GF-D8 (cell line): ENCODE measurements at places on chromosomes 16 and 17.

DNA sequence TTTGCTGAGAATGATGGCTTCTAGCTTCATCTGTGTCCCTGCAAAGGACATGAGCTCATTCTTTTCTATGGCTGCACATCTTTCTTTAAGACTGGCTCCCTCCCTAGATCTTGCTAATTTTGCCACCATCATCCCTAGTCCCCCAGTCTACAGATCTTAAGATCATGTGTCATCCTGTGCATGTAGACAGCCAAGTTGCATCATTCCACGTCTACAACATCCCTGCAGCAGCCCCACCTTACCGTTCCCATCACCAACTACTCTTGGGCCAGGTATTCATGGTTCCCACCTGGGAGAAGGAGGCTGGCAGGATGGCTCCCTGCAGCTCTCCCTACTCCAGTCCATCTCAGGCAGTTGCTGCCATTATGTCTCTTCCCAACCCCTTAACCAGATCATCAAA lies 12.3 kb downstream of the CPPED1 start:
- no peak for DNase-seq

DNA sequence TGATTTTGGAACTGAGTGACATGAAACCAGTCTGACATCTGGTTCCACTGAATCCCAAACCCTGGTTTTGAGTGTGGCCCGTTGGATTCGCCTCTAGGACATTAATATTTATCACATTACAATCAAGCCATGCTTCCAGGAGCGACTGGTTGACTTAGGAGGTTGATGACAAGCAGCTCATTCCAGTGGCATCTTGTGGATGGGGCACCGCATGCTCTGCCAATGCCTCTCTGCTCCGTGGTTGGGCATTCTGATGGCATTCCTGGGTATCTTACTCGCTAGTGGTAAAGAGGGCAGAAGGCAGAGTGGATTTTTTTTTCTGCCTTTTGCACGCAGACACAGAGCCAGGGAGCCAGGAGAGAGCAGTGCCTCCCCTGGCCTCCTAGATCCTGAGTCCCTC lies 31.4 kb downstream of the CACNG4 start:
- no peak for DNase-seq

DNA sequence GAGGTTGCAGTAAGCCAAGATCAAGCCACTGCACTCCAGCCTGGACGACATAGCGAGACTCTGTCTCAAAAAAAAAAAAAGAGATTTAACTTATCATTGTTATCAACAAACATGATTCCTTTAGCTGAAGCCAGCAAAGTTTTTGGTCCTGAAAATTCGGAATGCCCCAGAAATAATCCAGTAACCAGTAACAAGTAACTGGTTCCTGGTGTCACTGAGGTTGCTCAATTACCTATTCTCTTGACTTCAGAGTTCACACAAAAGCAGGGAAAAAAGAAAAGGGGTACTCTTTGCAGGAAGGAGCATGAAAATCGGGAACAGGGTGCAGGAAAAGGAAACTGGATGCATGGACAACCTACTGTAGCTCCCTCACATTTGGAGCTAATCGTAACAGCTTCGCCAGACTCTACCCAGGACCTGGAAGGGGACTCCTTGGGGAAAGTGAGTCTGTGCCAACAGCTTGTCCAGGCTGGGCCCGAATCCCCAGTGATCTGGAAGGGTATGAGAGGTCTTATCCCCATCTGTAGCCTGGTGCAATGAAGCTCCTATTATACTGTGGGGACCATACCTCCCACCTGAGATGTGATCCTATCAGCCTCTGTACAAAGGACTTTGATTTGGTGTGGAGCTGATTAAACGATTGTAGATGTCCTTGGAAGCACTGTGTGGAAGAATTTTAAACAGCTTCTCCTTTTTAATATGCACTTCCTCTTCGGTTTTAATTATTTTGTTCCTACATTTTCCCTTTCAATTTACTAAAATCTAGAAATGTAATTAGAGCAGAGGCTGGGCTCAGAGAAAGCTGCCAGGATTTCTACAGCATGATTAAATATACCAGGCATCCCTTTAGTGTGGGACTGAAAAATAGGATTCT lies 3.4 kb upstream of the SPOP start:
- DNase-seq = no peak

DNA sequence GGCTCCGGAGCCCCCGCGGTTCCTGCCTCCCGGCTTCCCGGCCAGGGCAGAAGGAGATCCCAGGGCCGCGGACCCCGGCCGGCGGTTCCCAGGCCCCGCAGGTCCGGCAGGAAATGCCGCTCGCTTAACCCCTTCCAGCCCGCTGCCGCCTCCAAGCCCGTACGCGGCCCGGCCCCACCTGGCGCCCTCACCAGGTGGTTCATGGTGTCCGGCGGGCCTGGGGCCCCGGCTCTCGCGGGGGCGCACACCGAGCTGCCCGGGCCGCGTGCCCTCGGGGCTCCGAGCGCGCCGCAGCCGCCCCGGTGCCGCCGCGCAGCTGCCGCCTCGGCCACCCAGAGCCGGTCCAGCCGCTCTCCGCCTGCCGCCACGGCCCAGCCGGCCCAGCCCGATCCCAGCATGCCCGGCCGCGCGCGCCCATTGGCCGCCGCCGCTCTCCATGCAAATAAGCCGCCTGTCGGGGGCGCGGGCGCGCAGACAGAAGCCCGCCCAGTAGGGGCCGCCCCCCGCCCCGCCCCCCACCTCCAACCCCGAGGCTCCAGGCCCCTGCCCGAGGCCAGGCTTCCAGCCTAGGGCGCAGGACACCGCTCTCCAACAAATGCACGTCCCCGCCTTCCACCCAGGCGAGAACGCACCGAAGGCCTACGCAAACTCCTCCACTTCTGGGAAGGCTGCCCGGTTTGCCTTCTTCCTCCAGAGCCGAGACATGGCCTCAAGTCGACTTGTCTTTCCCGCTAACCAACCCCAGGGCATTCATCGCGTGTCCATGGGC lies at the start of gene BCAR1:
TSS of gene BCAR1 (minus strand) at position 345 of the 769 bp plus-strand sequence. CDS start at position 203, 142 bp downstream.
- no peak for DNase-seq
